ENCODE measurements at places on chromosomes 16 and 17.

- DNase-seq = peak; percentile 98
These were observed 33.1 kb downstream of the FOXL1 start for GRCh38 chr16:86611525-86611855.

DNA sequence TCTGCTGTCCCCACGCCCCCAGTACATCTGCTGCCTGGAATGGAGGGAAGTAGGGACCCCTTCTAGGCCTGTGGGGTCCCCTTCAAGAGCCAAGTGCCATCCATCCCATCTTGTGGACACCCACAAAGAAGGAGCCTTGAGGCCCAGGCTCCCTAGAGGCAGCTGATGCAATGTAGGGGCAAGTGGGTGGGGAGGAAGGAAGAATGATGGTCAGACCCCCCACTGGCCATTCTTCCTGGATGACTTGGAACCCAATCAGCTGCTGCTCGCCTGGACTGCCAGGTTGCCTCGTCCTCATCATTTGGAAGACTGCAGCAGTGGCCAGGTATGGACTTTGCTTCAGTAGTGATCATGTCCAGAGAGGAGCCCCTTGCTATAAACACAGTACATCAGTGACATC lies 48.9 kb downstream of the SMPD3 start:
- DNase-seq = peak; percentile 8

- no peak for DNase-seq
These were observed 17.7 kb downstream of the NUBP1 start for GRCh38 chr16:10761373-10761772.

DNA sequence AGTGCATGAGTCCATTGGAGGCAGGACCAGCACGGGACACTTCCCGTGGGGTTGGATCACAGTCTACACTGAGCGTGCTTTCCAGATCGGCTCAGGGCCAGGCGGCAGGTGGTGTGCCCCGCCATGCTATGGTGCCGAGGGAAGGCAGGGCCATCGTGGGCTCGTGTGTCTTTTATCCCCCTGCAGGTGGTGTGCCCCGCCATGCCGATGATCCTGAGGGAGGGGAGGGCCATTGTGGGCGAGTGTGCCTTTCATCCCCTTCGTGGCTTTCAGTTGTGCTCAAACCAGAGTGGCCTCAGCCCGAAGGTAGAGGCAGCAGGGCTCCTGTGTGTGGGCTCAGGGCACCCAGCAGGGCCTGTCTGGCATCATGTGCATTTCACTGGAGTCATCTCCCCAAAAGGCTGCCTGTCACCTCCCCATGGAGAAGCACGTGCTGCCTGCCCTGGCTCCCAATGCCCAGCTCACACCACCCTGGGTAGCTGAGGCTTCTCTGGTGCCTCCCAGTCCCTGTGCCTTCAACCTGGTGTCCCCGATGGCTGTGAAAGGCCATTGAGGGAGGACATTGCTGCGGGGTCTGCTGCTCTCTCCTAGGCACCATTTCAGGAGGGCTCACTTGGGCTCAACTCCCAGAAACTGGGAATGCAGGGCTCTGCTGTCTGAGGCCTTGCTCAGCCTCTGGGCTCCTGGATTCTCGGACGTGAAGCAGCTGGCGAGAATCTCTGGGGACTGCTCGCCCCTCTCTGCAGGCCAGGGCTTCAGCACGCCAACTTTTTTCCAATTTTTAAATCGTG lies 207.6 kb downstream of the NPIPB11 start:
- DNase-seq = no peak

DNA sequence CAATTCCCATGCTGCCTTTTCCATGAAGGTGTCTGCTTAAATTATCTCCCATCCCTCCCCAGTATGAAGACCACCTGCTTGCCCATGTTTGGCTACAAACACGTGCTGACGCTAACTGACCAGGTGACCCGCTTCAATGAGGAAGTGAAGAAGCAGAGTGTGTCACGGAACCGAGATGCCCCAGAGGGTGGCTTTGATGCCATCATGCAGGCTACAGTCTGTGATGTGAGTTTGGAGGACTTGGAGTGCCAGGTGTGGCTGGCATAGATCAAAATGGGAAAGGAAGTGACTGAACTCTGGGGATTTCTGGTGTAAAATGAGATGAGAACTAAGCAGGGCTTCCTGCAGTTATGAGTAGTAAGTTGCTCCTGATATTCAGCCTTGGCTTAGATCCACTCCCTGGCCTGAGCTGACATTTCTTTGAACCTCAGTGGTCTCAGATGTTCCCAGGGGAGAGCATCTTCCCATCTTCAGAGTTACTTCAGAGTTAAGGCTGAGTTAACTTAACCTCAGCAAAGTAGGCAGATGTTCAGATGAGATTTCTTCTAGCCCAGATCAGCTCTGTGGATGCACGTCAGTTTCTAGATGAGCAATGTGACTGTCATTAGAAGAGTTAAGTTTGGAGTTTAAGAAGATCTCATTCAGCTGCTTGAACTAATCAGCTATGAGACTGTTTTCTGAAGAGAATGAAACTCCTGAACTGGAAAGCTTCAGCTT lies 32.7 kb downstream of the ITGB3 start:
- DNase-seq = no peak

DNA sequence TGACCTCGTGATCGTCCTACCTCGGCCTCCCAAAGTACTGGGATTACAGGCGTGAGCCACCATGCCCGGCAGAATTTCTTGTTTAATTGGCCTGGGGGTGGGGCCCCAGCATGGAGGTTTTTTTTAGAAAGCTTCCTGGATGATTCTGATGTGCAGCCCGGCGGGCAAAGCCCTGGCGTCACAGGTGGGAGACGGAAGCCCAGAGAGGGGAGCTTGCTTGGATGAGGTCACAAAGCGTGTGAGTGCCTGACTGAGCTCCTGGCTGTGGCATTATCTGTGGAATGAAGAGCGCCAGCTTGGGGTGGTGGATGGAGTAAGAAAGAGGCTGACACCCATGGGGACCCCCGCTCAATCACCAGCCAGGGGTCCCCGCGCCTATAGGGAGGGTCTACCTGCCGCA lies 4.1 kb downstream of the VASN start:
- peak; percentile 47 for DNase-seq

DNA sequence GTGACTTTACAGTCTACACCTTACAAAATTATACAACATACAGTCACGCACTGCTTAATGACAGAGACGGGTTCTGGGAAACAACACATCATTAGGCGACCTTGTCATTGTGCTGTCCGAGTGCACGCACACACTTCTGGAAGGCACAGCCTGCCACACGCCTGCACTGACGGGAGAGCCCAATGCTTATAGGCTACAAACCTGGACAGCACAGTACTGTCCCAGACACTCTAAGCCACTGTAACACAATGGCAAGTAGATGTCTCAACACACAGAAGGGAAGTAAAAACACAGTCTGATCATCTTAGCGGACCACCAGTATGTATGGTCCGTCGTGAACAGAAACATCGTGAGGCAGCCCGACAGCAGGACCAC lies 29.8 kb downstream of the KLHDC4 start:
- no peak for DNase-seq

DNA sequence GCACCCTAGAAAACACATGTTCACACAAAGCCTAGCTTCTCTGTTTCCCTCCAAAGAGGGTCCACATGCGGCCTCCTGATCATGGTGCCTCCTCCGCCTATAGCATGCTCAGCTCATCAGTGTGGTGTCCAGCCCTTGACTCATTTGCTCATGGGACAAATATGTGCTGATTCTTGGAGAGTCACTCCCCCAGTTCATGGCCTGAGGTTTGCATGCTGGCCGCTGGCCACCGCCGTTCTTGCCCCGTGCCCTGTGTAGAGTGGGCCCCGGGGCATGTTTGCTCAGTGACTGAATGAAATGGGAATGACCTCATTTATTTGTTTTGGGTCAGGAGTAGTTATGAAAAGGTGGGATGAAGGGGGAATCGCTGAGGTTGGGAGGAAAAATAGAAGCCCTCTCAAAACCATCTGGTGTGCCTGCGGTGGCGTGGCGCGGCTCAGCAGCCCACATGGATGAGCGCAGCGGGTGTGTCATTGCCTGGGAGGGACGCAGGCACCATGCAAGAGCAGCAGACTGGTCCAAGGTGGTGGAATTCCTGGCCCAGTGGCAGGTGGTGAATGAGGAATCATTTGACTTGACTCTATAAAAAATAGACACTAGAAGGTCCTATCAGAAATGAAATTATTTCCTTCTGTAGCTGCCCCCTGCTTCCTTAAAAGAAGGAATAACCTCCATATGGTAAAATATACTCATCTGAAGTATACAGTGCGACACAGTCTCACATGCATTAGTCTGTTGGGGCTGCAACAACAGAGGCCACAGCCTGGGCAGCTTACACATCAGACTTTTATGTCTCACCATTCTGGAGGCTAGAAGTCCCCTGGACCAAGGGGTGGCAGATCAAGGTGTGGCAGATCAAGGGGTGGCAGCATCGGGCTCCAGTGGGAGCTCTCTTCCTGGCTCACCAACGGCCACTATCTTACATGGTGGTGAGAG lies 31.7 kb downstream of the CRISPLD2 start:
- peak; percentile 96 for DNase-seq

GRCh38 chr17:9768381-9768934 lies 22.9 kb downstream of the DHRS7C start:
- DNase-seq = peak; percentile 24

DNA sequence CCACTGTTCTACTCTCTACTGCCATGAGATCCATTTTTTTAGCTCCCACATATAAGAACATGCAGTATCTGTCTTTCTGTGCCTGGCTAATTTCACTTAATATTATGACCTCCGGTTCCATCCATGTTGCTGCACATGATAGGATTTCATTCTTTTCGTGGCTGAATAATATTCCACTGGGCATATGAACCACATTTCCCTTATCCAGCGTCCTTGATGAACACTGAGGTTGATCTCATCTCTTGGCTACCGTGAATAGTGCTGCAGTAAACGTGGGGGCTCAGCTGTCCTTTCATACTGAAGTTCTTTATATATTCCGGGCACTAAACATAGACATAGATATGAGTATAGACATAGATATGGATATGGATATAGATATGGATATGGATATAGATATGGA lies 109.3 kb upstream of the TNRC6C start:
- no peak for DNase-seq

DNA sequence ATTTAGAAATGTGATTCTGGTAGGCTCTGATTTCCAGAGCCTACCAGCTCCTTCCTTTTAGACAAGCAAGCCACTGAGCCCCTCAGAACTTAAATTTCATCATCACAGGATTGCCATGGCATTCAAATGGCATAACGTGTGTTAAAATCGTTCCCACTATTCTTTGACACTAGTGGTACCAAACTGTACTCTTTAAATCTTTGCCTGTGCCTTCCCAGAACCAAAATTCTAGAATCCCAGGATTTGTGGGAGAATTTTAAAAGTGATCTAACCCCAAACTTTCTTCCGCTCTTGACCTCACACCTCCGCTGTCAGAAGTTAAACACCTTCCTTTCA lies 287 bp upstream of the INTS2 start:
- DNase-seq = no peak
